ENCODE measurements at places on chromosomes 13 and 19.
A peak's percentile ranks its signal among the peaks of the same experiment; 100 is the strongest.

DNA sequence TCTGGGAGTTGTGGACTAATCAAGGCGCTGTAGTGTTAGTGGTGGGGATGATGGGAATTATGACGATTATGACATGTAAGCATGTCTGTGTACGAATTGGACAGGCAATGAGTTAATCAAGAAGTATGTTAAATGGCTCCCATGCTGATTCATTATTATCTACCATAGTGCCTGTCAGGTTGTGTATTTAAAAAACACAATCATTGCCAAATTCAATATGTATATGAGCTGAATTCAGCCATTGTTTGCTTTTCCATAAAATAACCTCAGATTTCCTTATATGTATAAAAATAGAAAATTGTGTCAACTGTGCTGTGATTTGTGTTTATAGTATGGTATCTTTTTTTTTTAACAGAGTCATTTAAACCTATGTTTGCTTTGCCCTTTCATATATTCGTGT lies 37.1 kb downstream of the PCCA start:
- no peak for DNase-seq

GRCh38 chr13:28041031-28041461 lies 52.6 kb upstream of the URAD start:
- no peak for DNase-seq

DNA sequence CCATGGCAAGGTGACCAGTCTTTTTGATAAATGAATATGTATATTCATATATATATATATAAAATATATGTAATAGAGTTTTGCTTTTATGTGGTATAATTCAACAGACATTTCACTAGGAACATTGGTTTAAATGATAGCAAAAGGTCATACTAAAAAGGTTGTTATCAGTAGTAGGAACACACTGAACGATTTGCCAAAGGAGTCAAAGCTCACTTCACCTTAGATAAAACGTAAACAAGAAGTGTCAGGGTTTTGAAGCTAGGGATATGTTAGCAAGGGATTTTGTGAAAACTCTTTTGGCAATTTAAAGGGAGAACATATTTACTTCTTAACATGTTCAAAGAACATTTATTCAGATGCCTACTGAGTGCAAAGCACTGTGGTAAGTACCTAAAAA lies 8.0 kb upstream of the HS6ST3 start:
- no peak for DNase-seq

GRCh38 chr13:27339299-27339698 lies 68.7 kb downstream of the RASL11A start:
- peak; percentile 60 for DNase-seq

DNA sequence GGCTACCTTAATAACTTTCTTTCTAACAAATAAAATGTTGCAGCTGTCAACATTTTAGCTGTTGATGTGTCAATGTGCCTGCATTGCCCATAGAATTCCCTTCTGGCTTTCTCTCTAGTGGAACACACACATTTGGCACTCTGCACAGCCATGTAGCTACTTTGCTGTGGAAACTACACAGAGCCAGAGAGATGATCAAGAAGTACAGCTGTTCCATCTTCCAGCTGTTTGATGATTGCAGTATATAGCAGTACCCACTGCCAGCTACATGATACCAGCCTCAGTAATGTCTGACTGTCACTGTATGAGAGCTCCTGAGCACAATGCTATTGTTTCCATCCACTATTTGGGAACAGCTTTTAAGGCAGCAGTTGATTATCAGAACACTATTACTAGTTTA lies 843.0 kb downstream of the PCDH17 start:
- no peak for DNase-seq

DNA sequence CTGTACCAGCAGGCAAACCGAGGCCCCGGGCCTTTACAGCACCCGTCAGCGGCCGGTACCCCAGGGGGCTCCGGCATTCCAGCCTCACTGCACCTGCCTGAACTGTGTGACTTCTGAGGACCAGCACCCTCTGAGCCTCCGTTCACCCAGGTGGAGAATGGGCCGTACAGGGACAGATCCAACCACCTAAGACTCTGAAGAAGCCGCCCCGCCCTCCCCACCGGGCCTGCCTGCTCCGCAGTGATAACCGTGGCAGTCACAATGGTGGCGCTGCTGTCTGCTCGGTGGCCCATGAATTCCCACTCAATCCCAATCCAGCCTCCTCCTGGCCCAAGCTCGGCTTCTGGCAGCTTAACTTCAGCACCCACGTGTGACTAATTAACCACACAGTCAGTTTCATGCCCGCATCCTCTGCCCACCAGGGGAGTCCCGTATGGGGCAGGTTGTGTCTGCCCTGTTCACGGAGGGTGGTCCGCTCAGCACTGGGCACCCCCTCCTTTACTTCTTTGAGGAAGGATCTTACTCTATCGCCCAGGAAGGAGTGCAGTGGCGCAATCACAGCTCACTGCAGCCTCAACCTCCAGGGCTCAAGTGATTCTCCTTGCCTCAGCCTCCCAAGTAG lies 3.4 kb downstream of the TCF3 start:
- DNase-seq: no peak

DNA sequence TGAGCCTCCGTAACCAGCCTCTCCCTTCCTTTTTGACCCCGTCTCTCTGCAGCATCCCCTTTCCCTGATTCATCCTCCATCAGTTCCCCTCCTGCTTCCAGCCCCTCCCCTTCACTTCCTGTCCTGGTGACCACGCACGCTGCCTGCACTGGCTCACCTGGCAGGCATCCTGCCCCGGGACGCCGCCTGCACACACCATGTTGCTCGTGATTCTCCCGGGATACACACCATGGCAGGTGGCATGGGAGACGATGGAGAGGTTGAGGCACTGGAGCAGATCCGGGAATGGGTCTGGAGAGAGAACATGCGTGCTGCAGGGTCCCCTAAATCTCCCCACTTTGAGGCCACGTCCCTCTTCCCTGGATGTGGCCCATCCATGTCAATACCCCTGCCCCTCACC lies 4.2 kb downstream of the KLK12 start:
- no peak for DNase-seq

- DNase-seq: peak; percentile 90
These were observed 3.0 kb downstream of the ABCA7 start for GRCh38 chr19:1042689-1043511.

DNA sequence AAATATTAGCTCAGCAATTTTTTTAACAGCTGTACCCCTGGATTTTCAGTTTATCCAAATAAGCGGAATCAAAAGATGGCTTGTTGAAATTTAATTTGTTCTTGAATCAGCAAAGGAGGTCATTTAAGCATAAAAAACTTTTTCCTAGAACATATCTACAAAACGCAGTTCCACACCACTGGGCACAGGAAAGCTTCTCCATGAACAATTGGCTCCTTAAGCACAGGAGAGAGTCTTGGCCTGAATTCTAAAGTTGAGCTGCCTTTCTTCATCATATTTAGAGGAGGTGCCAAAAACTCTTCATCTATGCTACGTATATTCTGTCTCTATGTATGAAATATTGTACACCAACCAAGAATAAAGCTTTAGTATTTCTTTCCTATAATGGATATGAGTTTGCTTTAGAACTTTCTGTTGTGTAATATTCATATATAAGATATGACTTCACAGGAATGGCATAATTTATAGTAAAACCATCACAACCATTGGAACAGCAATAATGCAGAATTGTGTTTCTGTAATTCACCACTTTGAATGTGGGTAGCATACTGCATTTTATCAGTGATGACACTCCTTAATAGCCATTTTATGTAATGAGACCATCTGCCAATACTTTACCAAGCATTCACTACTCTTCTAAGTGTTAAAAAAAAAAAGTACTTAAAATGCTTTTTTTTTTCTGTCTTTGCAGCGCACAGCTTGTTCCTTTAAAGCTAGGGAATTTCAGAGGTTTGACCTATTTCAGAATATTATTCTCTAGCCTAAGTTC lies 263.7 kb downstream of the SLITRK6 start:
- DNase-seq: no peak

DNA sequence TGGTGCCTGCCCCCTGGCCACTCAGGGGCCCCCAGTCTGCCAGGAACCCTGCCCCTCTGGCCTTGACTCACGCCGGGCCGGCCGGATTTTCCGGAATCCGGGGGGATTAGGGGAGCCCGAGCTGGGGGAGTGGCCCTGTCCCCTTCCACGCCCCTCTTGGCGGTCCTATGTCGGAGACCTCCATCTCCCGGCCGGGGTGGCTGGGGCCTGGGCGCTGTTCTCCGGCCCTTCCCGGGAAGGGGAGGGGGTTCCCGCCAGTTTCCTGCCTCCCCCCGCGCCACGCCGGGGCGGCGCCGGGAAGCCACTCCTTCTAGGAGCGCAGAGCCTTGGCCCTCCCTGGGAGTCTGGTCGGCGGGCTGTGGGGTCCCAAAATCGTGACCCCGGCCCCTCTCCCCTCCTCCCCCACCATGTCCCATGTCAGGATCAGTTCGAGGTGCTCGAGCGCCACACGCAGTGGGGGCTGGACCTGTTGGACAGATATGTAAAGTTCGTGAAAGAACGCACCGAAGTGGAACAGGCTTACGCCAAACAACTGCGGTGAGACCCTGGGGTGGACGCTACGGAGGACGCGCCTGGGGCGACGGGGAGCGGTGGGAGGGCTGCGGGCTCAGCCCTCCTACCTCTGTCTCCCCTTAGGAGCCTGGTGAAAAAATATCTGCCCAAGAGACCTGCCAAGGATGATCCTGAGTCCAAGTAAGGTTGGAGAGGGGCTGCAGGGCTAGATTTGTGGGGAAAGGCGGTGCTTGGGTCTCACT lies 1.3 kb downstream of the TRIP10 start:
- no peak for DNase-seq

DNA sequence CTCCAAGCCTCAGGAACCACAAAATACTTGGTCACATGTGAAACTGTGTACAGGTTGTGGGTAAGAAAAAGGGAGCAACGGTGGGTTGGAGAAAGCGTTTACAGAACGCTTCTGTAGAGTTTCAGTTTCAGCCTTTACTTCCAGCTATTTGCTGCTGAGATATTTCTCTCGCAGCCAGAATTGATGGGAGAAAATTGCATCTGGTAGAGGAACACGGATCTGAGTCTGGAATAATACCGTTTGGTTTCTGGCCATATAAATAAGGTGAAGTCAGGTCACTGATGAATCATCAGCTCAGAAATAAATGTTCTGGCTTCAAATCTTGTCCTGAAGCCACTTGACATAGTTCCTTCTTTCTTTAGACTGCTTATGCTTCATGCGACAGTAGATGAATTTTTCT lies 20.3 kb upstream of the RFC3 start:
- DNase-seq: no peak

DNA sequence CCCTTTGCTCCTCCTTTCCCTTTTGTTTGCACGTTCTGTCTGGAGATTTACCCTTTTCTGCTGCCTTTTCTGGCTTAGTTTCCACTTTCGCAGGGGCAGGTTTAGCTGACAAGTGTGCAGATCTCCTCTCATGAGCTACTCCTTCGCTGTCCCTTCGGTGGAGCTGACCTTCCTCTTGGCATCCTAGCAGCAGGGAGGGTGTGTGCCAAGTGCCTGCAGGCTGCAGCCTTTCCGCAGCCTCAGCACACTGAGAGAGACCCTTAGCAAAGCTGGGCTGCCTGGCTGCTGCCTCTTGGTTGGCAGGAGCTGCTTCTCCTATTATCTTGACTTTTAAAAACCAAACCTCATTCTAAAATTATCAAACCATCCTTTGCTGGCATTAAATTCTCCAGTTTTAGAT lies 132.5 kb downstream of the DNAJC3 start:
- no peak for DNase-seq

GRCh38 chr19:49436381-49437017 lies 4.8 kb downstream of the SLC17A7 start:
- DNase-seq: peak; percentile 81

DNA sequence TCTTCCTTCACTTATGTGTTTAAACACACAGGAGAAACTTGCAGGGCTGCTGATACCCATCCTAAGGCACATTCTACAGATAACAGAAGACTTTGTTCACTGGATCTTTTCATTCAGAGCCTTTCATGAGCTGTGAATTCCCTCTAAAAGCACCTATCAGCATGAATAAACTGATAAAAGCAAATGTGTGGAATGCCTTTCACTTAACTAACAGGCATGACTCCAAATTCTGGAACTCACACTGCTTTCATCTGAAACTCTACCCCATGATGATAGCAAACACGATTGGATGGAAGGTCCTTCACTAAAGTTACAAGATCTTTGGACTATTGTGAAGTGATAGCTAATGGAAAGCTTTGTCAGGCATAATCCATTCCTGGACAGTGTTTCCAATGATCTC lies 457.3 kb downstream of the EFNB2 start:
- no peak for DNase-seq

DNA sequence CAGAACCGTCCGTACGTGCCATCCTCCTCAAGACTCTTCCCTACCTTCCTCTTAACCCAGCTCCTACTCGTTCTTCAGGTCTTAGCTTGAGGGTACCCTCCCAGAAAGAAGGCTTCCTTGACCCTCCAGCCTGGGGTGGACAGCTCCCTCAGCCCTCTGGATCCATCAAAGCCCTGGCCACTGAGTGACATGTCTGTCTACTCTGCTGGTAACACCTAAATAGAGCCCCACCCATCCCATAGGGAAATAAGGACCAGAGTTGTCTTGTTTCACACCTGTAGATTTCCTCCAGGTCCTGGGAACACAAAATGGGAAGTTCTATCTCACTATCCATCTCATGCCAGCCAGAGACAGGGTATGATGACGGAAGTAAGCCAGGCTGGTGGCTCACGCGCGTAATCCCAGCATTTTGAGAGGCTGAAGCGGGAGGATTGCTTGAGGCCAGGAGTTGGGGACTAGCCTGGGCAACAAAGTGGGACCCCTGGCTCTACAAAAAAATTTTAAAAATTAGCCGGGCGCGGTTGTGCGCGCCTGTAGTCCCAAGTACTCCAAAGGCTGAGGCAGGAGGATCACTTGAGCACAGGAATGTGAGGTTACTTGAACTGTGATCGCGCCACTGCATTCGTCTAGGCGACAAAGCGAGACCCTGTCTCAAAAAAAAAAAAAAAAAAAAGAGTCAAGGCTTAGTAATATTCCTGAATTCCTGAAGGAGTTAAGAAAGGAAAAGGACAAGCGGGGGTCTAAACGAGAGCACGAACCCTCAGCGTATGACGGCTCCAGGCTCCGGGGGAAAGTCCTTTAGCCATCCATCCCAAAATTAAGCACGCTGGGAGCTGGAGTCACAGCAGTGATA lies 566 bp upstream of the CCDC97 start:
- DNase-seq: no peak

- peak; percentile 16 for DNase-seq
These were observed at the start of gene FLT3 for GRCh38 chr13:28100150-28101121. Gene FLT3 (minus strand): TSS chr13:28100576. CDS start chr13:28100510, 66 bp downstream.

DNA sequence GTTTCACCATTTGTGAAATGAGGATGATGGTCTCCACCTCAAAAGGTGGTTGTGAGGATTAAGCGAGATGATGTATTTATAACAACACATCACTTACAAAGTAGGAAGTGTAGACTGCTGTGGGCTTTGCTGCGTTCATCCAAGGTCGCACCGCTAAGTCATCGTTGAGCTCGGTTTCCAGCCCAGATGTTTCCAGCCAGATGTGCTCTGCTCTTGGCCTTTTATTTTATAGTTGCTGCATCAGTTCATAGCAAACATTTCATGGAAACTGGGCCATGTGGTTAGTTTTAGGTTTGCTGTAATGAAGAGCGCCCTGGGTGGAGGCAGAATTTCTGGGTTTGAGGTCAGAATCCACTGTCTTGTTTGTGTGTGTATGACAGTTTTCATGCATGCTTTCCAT lies 76.5 kb upstream of the RNF113B start:
- no peak for DNase-seq
